ENCODE measurements at places on chromosomes 2 and 18.
A peak's percentile ranks its signal among the peaks of the same experiment; 100 is the strongest.

DNA sequence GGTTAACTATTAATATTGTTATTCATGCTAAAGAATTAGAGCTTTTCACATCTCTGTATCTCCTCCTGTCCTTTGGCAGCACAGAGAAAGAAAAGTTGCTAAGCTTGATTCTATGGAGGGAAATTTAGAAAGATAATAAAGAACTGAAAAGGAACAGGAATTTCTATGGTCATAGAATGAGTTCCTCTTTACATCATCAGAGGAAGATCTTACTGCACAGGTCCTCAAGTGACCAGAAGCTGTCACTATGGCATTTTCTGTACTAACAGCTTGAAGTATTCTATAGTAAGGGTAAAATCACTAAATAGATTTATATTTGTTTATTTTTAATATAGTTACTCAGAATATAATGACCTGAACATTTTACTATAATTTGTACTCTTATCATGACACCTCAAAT is 6.0 kb upstream of the PRKD3 start:
- no peak for DNase-seq

- DNase-seq, result no peak
These were observed 20.0 kb downstream of the GREB1 start for GRCh38 chr2:11553661-11554398.

DNA sequence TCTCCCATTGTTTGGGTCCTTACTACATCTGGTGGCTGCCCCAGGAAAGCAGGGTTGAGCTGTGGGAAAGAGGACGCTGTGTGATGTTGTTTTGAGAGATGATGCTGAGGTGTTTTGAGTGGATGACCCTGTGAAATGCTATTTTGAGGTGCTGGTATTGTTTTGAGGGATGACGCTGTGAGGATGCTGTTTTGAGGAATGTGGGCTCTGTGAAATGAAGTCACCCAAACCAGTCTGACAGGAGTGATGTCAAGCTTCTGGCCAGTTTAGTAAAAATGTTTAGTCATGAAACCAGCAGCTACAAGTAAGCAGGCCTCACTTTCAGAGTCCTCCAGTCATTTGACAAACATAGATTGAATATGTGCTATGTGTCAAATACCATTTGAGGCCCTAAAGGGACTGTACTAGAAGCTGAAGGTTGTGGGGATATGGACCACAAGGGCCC is 16.1 kb upstream of the PUM2 start:
- no peak for DNase-seq

GRCh38 chr2:43041661-43042360 is 184.6 kb downstream of the ZFP36L2 start:
- no peak for DNase-seq

DNA sequence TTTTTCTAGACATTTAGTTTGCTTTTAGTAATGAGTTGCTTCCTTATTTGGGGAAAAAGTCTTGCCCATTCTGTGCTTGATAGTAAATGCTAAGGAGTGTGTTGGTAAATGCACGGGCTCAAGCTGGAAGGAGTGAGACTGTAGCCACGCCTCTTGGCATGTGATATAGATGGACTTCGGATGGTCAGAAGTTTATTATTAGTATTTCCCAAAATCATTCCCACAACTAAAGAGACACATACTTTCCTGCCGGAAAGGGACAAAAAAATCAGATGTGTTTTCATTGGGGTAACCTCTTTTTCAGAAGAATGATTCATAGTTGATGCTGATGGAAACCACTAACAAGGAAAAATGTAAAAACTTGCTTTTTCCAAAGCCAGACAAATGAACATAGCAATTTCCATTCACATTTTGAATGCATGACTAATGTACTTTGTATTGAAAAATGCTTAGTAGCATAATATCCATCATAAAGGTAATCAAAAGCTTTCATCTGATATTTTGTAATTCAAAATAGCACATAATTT is 133.2 kb downstream of the ZNF532 start:
- no peak for DNase-seq

DNA sequence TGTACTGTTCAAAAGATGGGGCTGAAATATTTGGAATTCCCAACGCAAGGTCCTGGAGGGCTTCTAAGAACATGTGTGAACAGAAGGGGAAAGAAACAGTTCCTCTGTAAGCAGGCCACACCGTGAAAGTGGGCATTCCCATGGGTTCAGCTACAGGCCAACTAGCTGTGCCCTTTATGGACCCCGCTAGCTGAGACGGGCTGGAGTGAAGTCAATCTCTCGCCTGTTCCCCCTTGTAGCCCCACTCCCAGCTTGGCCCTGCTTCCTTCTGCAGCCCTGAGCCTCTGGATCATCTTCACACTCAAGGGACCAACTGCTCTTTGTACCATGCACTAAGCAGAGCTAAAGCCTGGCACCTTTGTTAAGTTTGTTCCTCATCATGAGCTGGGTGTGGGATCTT is 55.4 kb downstream of the POLR1A start:
- no peak for DNase-seq

- DNase-seq, result no peak
These were observed 341.2 kb downstream of the ALK start for GRCh38 chr2:29580223-29580622.

GRCh38 chr2:41698678-41699422 is 349.0 kb upstream of the PKDCC start:
- peak; percentile 43 for DNase-seq

- peak; percentile 29 for DNase-seq
These were observed 513.9 kb upstream of the MEX3C start for GRCh38 chr18:51711298-51711889.

DNA sequence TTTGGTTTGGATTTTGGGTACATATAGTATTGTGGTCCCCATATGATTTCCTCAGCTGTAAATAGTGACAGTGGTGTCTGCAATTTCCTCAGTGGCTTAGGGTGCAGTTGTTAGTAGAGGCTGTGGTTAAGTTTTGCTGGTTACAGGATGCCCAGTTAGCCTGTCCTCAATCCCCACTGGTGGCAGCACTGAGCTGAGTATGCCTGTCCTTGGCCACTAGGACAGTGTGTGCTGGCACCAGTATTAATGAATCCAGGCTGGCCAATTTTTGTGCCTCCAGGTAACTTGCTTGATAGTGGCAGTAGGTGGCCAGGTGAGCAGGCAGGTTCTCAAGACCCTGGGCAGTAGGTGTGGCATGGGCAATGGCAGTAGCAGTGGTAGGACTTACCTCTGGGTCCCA is 973.1 kb downstream of the TMEM182 start:
- DNase-seq, result no peak

DNA sequence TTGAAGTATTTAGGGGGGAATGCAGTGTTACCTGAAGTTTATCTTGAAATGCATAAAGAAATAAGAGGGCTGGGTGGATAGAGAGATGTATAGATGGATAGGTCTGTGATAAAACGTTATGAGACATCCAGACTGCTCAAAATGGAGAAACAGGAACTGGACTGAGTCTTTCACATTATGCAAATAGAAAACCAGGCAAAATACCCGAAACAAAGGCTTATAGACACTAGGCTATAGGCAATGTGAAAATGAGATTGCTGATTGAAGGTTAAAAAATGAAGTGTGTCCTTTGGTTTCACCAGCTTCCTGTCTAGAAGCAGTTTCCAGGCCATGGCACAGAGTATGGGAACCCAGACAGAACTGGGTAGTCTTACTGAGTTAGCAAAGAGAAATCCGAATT is 24.9 kb upstream of the SLC3A1 start:
- DNase-seq, result peak; percentile 17

DNA sequence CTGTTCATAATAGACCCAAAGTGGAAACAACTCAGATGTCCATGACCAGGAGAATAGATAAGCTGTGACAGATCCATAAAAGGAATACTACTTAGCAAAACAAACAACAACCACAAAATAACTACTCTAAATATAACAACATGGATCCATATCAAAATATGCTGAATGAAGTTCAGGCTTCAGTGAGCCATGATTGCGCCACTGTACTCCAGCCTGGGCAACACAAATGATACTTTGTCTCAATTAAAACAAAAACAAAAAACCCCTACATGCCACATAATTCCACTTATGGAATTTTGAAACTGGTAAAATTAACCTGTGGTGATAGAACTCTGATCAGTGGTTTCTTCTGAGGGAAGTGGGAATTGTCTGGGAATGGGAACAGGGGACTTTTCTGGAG is 11.2 kb upstream of the MYO3B start:
- DNase-seq, result no peak

- no peak for DNase-seq
These were observed 56.4 kb downstream of the FAM124B start for GRCh38 chr2:224345492-224345891.

GRCh38 chr2:189577121-189577520 is 3.5 kb downstream of the SLC40A1 start:
- DNase-seq, result no peak

DNA sequence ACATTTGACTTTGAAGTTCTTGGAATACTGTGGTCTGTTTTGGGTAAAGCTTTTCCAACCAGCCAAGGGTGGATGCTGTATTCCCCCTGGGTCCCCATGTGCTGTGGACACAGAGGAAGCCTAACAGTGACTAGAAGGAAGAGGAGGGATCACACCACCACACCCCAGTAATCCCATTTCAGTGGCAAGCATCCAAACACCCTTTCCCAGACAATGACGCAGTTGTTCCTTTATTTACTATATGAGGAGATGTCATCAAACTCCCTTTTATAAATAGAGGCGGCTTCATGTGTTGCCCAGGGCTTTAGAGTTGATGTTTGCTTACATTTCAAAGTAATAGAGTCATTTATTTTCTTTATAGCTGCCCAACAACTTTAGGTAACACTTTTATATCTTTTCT is 959.4 kb upstream of the GYPC start:
- DNase-seq, result no peak

GRCh38 chr18:21064347-21064746 is 47.3 kb downstream of the ROCK1 start:
- no peak for DNase-seq

Measured in GM13976 (cell line).